T-helper 1 cell (primary cell): ENCODE measurements at places on chromosomes 12 and 14.
A peak's percentile ranks its signal among the peaks of the same experiment; 100 is the strongest.

DNA sequence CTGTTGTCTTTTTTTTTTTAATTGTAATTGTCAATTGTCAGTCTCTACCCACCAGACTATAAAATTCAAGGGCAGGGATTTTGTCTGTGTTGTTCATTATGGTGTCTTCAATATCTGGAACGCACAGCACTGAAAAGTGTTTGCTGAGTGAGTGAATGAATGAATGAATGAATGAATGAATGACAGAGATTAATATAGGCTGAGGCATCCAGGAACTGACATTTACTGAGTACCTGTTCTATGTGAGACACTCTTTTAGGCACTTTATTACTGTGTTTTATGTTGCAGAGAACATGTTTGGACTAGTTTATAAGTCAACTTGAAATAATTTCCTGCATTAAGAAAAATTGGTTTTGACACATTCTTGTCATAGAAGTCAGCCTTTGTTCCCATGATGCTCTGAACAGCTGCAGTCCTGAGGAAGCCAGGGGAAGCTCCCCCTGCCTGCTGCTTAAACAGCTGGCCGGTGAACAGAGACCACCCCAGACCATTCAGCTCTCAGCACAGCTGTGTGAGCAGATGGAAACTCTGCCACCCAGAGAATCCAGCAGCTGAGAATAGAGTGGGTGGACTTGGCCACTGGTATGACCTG, 160.7 kb upstream of the CCND2 start:
- DNase-seq: no peak

GRCh38 chr12:116547955-116548501, 11.2 kb upstream of the MAP1LC3B2 start:
- no peak for DNase-seq

DNA sequence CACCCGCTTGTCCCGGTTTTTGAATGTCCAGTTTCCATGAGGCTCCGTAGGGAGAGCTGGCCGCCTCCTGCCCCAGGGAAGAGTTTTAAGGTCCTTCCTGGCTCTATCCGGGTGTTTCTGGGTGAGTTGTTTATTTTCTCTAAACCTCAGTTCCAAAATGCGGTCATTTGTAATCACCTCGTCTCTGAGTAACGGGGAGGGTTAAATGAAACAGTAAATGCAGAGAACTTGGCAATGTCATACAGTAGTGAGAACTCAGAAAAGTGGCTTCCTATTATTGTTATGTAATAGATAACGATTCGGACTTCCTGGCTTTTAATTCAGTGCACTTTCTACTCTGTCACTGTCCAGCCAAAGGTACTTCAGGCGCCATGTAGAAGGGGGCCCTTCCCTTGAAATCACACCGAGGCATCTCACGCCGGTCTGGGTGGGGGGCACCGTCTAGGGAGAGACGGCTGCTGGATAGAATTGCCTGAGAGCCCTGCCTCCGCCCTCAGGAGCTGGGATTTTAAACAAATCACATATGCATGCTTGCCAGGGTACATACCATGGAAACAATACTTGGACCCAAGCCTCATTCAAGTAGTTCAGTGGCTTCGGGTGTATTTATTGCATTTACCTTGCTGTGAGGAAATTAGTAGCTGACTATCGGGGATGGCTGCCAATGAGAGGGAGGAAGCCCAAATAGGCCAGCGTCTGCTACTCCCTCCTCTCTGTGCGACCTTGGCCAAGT, 26.4 kb downstream of the NOS1 start:
- DNase-seq: no peak

DNA sequence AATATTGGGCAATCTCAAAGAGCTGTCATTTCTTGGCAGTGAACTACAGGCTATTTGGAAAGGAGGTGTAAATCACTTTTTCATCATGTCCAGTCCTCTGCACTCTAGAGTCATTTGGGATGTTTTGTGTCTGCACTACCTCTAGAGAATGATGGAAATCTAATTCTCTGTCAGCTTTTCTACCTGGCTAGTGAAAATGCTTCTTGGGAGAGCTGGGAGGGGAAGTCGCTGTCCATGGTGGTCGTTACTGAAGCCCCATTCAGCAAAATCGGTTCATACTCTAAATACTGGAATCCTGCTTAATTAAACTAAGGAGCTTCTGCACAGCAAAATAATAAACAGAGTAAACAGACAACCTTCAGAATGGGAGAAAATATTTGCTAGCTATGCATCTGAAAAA, 251.8 kb downstream of the APAF1 start:
- DNase-seq: no peak

DNA sequence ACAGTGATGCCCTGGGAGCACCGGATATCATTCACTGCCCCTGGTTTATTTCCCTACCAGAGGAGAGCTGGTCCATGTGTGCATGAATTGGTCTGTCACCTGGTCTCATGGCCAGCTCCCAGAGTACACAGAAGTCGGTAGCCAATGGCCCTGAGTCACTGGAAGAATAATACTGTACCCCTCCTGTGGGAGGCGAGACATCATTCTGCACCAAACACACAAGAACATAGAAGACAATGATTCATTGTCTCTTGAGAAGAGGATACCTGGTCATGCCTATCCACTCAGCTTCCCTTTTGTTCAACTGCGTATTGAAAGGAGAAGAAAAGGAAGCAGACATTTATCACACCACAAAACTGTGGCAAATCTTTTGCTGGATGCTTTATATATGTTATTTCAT, 216.2 kb downstream of the DPF3 start:
- no peak for DNase-seq

GRCh38 chr12:40078266-40078665, 27.6 kb downstream of the SLC2A13 start:
- DNase-seq: no peak

GRCh38 chr12:50665609-50666008, 98.3 kb upstream of the ATF1 start:
- no peak for DNase-seq

DNA sequence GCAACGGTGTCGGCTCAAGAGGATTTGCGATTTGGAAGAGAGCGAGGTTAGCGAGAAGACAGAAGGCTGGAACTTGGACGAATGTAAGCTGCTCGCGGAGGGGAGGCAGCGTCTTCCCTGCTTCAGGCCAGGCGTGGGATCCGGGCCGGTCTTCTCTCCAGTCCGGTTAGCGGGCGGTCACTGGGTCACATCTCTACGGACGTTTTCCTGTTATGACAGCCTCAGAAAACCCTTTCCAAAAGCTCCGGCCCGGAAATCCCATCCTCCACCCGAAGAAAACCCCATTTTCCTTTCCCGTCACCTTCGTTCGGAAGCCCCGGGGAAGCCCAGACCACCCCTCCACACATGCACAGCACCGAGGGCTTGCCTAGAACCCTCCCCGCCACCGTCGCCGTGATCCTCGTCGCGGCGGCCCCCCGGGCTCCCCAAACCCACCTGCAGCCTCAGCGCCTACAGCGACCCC, 268 bp downstream of the NDUFB1 start:
- no peak for DNase-seq

DNA sequence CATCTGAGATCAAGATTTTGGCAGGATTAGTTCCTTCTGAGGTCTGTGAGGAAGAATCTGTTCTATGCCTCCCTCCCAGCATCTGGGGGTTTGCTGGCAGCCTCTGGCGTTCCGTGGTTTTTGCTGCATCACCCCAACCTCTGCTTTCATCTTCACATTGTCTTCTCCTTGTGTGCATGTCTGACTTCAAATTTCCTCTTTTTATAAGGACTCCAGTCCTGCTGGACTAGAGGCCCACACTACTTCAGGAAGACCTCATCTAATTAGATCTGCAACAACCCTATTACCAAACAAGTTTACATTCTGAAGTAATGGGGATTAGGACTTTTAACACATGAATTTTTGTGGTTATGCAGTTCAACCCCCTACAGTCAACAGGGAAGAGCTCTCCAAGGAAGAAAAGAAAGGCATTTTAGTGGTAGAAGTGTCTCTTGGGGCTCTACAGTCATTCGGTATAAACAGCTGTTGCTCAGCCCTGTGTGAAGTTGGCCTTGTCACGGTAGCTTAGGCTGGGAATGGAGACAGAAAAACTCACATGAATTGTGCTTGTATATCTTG, 89.7 kb downstream of the CAND1 start:
- no peak for DNase-seq

- DNase-seq: no peak
Measured at GRCh38 chr12:59452259-59452658, 143.6 kb upstream of the SLC16A7 start.

DNA sequence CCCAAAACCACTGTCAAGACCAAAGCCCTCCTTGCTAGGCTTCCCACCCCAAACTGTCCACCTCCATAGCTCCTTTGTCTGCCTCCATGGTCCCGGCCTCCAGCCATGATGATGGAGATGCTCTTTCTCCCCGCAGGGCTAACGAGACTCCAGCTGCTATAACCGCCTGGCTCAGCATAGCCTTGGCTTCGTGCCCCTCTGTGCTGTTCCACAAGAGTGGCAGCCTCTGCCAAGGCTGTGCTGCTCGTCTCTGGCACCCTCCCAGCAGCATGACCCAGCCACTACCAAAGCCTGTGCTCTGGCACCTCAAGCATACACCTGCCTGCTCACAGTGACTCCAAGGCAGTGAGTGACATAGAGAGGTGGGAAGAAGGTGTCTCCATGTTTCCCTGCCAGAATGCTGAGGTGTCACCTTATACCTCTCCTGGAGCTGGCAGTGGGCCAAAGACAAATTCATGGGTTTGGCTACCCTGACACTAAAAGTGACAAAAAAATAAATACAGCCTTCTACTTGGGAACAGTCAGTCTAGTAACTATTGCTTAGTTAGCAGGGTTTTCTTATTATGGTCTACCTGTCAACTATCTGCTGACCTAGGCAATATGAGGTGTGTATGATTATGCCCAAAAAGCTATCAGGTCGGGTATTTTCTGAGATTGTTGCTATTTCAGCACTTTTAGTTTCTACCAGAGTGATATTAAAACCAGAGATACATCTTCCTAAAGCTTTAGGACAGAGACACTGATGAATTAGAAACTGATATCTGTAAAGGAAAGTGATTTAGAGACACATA, 16.1 kb upstream of the KRT73 start:
- no peak for DNase-seq

GRCh38 chr14:51006781-51007211, 62.5 kb upstream of the PYGL start:
- no peak for DNase-seq

- DNase-seq: no peak
Measured at GRCh38 chr12:109440851-109441490, 36.1 kb downstream of the KCTD10 start.

GRCh38 chr14:85125291-85125670, 404.7 kb upstream of the FLRT2 start:
- no peak for DNase-seq

GRCh38 chr12:118148287-118148686, 12.4 kb downstream of the PEBP1 start:
- DNase-seq: no peak

- peak; percentile 18 for DNase-seq
Measured at GRCh38 chr12:127145929-127146789, 1120.8 kb upstream of the TMEM132C start.

DNA sequence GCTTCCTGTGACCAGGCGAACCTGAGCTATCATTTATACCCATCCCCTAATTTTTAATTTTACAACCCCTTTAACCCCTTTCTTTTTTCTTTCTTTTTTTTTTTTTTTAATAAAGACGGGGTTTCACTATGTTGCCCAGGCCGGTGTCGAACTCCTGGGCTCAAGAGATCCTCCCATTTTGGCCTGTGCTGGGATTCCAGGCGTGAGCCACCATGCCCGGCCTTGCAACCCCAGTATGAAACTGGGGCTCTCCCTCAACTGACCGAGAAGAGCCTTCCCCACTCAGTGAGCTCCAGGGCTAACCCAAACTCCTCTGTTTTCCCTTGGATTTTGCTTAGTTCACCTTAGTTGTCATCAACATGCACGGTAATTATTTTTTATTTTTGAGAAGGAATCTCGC, 992 bp downstream of the CPSF2 start:
- no peak for DNase-seq
